ENCODE measurements at places on chromosomes 12 and 14.
A peak's percentile ranks its signal among the peaks of the same experiment; 100 is the strongest.

- no peak overlapping the region for H3K4me3 ChIP-seq
- H3K27me3 ChIP-seq: no peaks in the 10 kb centered on the region
- peaks cover 14% of the 10 kb centered on the region for H3K4me1 ChIP-seq
Observed at GRCh38 chr12:95212586-95212985, 4.7 kb downstream of the FGD6 start.

GRCh38 chr12:120367924-120368788 lies 808 bp downstream of the MSI1 start:
- no peak overlapping the region for H3K27ac ChIP-seq
- DNase-seq: no peak
- H3K4me3 ChIP-seq: peak overlapping the region; percentile 57
- H3K27me3 ChIP-seq: peaks cover 7% of the 10 kb centered on the region
- H3K36me3 ChIP-seq: no peaks in the 10 kb centered on the region

DNA sequence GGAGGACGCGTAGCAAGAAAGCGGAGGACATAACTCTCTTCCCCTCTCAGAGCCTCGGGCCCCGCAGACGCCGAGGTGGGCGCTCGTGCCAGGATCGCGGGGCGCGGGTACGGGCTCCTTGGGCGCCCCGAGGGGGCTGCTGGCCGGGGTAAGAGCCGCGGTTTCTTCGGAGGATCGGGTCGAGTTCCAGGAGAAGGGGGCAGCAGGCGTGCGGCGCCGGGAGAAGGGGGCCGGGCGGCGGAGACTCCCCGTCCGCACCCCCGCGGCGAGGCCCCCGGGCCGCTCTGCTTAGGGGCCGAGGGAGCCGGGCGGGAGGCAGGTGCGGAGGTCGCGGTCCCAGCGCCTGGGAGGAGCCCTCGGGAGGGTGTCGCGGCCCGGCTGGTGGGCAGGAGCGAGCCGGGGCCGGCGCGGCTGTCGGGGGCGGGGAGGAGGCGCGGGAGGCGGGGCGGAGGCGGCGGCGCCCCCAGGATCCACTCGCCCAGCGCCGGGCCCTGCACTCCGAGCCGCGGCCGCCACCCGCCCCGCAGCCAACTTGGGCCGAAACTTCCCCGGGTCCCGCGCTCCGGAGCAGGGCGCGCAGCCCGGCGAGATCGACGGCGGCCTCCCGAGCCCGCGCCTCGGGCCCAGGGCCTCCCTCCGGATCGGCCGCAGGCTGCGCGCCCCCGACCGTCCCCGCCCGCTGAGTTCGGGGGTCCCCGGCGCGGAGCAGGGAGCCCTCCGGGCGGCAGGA lies 64.4 kb downstream of the FBXL14 start:
- no peaks in the 10 kb centered on the region for H3K36me3 ChIP-seq
- peak overlapping the region; percentile 63 for H3K4me3 ChIP-seq
- peaks cover 11% of the 10 kb centered on the region for H3K4me1 ChIP-seq
- H3K27ac ChIP-seq: no peak overlapping the region

DNA sequence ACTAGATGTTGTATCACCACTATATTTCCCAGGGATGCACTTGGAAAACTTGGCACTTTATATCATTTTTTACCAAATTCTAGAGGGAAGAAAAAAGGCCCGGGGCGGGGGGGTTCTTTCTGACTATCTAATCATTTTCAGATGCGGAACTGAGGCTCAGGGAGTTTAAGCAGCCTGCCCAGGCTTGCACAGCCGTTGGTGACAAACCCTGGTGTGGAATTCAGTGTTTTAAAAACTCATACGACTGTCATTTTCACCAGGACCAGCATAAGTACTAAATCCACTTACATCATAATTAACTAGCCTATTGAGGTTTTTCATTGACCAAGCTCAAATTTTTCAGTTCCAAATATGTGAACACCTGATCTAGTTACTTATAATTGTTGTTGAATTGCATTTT lies 181.0 kb downstream of the IPO8 start:
- no peak for DNase-seq
- no peaks in the 10 kb centered on the region for H3K4me1 ChIP-seq
- H3K4me3 ChIP-seq: no peak overlapping the region
- no peaks in the 10 kb centered on the region for H3K27me3 ChIP-seq
- no peaks in the 10 kb centered on the region for H3K36me3 ChIP-seq

DNA sequence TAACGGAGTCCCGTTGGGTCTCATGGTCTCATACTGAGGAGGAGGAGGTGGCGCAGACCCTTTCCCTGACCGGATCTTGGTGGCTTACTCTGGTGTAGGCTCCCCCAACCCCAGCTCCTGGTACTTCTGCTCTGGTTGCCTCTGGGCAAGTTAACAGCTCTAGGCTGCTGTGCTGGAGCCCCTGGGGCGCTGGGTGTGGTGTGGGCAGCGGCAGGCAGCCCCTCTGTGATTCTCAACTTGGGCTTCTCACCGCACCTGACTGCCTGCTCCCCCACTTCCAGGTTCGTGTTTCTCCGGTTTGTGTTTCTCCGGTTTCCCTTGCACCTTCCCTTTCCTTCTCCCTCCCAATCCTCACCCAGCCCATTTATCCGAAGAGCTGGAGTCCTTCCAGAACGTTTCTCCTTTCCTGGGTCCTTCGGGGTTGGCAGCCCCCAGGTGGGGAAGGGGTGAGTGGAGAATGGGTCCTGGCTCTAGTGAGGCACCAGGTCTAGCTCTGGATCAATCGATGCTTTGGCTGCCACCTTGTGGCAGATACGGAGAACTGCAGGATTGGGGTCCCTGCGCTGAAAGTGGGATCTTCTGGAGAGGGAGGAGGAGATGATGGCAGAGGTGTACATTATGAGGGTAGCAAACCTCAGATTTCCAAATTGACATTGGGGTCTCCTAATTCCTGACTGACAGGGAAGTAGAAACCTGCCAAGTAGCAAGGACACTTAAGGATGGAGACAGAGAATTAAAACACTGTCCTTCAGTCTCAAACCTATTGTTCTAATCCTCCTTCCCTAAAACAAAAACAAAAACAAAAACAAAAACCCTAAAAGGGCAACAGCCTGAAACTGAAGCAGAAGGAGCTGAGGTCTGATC lies 8.3 kb downstream of the CISTR start:
- peak; percentile 49 for DNase-seq
- H3K36me3 ChIP-seq: no peaks in the 10 kb centered on the region
- H3K27me3 ChIP-seq: no peaks in the 10 kb centered on the region

DNA sequence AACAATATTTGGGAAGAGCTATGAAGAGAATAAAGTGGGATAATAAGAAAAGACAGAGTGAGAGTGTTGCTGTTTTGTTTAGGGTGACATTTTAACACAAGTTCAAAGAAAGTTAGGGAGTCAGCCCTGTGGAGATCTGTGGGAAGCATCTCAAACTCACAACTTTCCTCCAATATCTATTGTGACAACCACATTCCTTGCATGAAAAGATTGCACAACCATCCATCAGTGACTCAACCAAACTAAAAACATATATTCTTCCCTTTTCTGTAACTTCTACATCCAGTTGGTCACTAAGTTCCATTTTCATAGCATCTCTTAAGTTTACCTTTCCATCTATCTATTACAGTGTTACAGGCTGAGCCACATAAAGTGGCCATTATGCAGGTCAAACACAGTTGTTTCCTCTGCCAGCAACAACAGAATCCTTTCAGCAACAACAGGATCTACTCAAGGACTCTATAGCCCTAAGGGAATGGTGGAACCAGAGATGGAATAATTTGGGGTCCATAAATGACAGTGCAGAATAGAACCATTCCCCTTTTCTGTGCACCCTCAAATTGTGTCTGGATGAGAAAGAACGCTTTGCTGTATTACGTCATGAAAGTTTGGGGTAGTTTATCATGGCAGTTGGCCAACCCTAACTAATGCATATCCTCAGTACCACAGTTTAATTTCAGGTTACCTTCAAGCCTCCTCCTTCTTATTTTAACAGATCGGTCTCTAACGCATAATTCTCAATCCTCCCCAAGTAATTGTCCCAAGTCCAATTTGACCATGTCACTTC lies 118.8 kb downstream of the ST8SIA1 start:
- H3K36me3 ChIP-seq: no peaks in the 10 kb centered on the region
- H3K4me1 ChIP-seq: no peaks in the 10 kb centered on the region
- H3K27ac ChIP-seq: no peak overlapping the region
- H3K27me3 ChIP-seq: no peaks in the 10 kb centered on the region
- no peak for DNase-seq

DNA sequence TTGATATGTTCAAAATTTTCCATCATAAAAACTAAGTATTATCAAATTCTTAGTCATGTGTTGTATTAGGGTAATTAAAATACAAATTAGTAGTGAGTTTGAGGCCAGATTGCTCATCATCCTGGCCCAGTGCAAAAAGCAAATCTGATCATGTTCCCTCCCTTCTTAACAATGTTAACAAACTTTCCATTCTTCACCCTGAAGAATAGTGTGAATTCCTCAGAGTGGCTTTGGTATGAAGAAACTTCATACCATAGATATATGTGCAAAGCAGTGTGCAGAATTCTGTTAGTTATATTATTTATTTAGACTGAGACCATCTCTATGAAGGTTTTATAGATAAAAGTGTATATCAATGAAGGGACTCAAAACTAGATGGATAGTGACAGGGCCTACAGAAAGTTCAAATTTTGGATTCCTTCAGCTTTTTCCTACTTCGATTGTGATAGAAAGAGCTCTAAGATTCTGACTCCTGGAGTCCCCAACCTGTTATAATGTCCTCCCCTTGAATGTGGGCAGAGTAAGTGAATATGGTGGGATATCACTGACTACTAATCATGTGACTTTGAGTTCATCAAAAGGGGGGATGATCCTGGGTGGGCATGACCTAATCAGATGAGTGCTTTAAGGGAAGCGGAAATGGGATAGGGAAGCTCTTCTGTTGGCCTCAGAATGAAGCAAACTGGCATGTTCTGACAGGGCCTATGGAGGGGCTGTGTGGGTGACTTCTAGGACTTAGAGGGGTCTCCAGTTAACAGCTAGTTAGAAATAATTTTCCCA lies 271.4 kb downstream of the BTG1 start:
- no peak for DNase-seq
- H3K27ac ChIP-seq: no peak overlapping the region
- no peaks in the 10 kb centered on the region for H3K36me3 ChIP-seq
- no peaks in the 10 kb centered on the region for H3K4me1 ChIP-seq
- no peak overlapping the region for H3K4me3 ChIP-seq

GRCh38 chr12:128383357-128383937 lies 116.5 kb downstream of the TMEM132C start:
- no peak overlapping the region for H3K4me3 ChIP-seq
- no peaks in the 10 kb centered on the region for H3K36me3 ChIP-seq
- DNase-seq: no peak
- H3K4me1 ChIP-seq: no peaks in the 10 kb centered on the region
- no peak overlapping the region for H3K27ac ChIP-seq

GRCh38 chr14:78157494-78158437 lies 12.4 kb upstream of the NRXN3 start:
- H3K36me3 ChIP-seq: no peaks in the 10 kb centered on the region
- DNase-seq: no peak
- H3K27ac ChIP-seq: no peak overlapping the region
- no peaks in the 10 kb centered on the region for H3K27me3 ChIP-seq
- no peak overlapping the region for H3K4me3 ChIP-seq

GRCh38 chr14:68363843-68364767 lies 428.8 kb downstream of the ZFP36L1 start:
- DNase-seq: peak; percentile 61
- H3K27ac ChIP-seq: peak overlapping the region; percentile 65
- no peaks in the 10 kb centered on the region for H3K27me3 ChIP-seq
- no peak overlapping the region for H3K4me3 ChIP-seq
- H3K36me3 ChIP-seq: no peaks in the 10 kb centered on the region

DNA sequence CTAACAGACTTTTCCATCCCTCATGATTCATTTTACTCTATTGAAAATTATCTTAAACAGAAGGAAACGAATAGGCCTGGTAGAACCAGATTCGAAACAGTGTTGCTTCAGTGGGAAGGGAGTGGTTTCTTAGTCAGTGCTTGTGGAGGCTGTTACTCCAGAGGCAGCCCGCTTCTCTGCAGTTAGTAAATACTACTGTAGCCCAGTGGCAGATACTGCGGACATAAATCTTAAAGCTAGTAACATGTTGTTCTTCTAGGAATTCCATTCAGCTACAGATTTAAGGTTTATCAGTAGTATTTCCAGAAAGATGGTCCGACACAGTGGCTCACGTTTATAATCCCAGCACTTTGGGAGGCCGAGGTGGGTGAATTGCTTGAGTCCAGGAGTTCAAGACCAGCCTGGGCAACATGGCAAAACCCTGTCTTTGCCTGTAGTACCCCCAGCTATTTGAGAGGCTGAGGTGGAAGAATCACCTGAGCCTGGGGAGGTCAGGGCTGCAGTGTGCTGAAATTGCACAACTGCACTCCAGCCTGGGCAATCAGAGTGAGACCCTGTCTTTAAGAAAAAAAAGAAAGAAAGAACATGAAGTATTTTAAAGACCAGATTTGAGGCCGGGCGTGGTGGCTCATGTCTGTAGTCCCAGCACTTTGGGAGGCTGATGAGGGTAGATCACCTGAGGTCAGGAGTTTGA lies 45.9 kb downstream of the DIP2B start:
- H3K36me3 ChIP-seq: no peaks in the 10 kb centered on the region
- H3K4me1 ChIP-seq: no peaks in the 10 kb centered on the region
- no peak for DNase-seq
- no peak overlapping the region for H3K4me3 ChIP-seq
- H3K27me3 ChIP-seq: no peaks in the 10 kb centered on the region

GRCh38 chr12:49026678-49027480 lies 8.3 kb upstream of the PRKAG1 start:
- no peaks in the 10 kb centered on the region for H3K27me3 ChIP-seq
- H3K36me3 ChIP-seq: peaks cover 96% of the 10 kb centered on the region
- no peaks in the 10 kb centered on the region for H3K4me1 ChIP-seq
- H3K4me3 ChIP-seq: no peak overlapping the region
- DNase-seq: no peak

GRCh38 chr12:69275471-69275891 lies 36.1 kb downstream of the CPSF6 start:
- H3K4me3 ChIP-seq: no peak overlapping the region
- H3K27ac ChIP-seq: no peak overlapping the region
- DNase-seq: no peak

GRCh38 chr12:16347391-16348298 lies at the start of gene MGST1:
Gene MGST1 (plus strand): TSS chr12:16347645. CDS start chr12:16354253, 6,608 bp downstream.
- no peaks in the 10 kb centered on the region for H3K36me3 ChIP-seq
- peak; percentile 76 for DNase-seq
- no peak within 1 kb of the TSS for H3K27ac ChIP-seq
- H3K4me3 ChIP-seq: peak within 1 kb of the TSS; percentile 59

DNA sequence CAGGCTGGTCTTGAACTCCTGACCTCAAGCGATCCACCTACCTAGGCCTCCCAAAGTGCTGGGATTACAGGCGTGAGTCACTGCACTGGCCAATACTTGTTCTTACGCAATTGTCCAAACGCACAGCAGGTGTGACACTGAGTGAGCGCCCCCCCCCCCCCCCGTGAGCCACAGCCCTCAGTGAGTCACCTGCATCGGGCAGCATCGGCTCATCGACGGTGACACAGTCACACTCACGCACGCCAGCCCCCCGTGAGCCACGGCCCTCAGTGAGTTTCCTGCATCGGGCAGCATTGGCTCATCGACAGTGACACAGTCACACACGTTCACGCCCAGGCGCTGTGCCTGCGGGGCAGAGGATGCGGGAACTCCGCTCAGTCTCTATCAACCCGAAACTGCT lies 42.5 kb downstream of the GALNT9 start:
- H3K27me3 ChIP-seq: peaks cover 16% of the 10 kb centered on the region
- H3K4me1 ChIP-seq: no peaks in the 10 kb centered on the region
- H3K36me3 ChIP-seq: no peaks in the 10 kb centered on the region
- H3K4me3 ChIP-seq: no peak overlapping the region
- DNase-seq: no peak
- no peak overlapping the region for H3K27ac ChIP-seq
